ENCODE measurements at places on chromosomes 6 and 20.

- DNase-seq = no peak
Observed at GRCh38 chr6:136994782-136995181, 50.0 kb downstream of the IL20RA start.

DNA sequence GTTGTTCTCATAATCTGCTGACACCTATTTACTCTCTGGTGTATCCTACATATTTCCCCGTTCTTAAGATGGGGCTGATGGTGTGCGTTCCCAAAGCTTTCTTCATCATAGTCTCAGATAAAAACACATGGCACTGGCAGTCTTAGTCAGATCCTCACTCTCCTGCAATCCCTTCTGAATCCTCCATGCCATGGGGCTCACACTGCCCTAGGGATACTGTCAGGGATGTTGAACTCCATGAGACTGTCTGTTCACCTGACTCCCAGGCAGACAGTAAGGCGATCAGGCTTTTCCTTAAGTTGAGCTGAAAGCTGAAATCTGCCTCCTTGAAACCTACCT lies 76.0 kb downstream of the SLX4IP start:
- DNase-seq = peak; percentile 18

GRCh38 chr20:52748990-52749389 lies 223.2 kb upstream of the TSHZ2 start:
- DNase-seq = no peak

- no peak for DNase-seq
Observed at GRCh38 chr6:159254186-159254585, 85.0 kb downstream of the FNDC1 start.

DNA sequence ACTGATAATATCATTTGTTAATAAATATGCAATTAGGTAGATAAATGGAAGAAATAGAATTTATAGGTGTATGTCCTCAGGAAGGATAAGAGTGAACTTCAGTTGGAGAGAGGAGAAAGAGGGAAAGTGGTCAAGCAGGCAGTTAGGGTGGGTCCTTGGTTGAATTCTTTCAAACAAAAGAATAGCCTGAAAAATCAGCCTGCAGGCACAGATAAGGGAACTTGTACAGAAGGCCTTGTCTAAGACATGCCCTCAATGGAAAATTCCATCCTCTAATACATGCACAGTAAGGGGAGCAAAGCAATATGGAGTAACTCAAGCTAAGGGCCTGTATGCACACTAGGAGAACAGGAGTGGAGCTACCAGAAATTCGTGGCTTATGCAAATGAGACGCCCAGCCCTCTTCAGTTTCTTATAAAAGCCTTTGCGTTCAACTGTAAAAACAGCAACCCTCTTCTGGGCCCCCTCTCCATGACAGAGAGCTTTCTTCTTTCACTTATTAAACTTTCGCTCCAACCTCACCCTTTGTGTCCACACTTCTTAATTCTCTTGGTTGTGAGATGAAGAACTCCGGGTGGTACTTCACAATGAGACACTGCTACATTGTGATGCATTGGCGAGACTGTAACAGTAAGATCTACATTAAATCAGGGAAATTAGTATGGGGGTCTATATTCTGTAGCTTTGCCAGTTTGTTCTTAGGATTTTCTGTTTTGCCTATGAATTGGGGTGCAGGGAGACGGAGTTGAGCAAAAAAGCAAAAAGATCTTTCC lies 147.0 kb downstream of the HS3ST5 start:
- no peak for DNase-seq

DNA sequence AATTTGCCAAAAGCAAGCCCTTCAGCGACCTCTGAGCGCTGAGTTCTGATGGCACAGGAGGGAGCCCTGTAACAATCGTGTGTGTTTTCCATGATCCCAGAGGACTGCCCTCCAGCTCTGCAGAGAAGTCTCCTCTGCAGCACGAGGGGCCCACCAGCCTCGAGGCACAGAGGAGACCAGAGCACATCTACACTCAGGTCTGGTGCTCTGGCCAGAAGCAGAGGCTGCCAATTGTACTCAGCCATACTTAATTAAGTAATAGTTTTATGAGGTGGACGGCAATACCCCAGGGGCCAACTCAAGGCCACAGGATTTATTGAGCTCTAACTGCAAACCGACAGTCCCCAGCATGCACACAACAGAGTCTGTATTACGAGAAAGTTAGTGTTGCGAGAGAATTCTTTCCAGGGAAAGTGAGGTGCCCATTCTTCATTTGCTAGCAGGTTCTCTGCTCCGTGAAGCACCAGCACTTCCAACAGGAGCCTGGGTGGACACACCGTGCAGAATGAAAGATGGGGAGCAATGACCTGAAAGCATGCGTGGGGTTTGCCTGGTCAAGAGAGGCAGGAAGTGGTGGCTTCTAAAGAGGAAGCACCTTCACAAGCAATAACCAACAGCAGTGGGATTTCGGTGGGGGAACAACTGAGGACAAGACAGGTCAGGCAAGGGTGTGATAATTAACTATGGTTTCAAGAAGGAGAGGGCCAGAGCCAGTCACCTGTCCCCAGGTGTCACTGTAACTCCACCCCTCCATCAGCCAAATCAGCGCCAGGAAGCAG lies 92.8 kb upstream of the FOXC1 start:
- DNase-seq = no peak

DNA sequence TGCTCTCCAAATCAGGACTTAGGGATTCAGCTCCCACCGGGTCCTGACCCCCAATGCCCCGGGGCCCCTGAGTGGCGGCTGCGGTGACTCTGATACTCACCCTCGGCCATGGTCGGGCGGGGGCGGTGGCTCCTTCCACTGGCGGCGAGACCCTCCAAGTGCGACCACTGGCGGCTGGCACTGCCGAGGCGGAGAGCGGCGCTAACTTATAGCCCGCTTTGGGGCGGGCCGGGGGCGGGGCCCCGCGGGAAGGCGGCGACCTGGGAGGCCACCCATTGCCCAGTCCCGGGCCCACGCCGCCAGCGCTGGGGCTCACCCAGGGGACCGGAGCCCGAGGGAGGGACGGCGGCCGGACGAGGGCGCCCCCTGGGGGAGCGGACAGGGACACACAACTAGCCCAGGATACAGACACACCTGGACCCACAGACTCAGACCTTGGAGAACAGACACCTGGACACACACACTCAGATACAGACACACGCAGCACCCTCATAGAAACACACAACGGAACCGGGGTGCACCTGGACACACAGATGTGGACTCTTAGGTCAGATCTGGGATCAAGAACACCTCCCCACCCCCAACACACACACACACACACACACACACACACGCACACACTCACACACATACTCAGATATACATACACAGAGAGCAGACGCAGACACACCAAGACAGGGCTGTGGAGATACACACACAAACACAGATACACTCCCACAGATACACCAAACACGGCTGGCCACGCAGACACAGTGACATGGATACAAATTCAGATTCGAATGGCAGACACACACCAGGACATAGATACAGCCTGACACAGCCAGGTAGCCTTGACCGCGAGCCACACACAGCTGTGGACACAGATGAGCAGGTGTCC lies at the start of gene TGM2:
TSS of gene TGM2 (minus strand) at position 182 of the 877 bp plus-strand sequence. CDS start at position 110, 72 bp downstream.
- peak; percentile 69 for DNase-seq

GRCh38 chr6:82205930-82206392 lies 41.6 kb downstream of the IBTK start:
- no peak for DNase-seq

DNA sequence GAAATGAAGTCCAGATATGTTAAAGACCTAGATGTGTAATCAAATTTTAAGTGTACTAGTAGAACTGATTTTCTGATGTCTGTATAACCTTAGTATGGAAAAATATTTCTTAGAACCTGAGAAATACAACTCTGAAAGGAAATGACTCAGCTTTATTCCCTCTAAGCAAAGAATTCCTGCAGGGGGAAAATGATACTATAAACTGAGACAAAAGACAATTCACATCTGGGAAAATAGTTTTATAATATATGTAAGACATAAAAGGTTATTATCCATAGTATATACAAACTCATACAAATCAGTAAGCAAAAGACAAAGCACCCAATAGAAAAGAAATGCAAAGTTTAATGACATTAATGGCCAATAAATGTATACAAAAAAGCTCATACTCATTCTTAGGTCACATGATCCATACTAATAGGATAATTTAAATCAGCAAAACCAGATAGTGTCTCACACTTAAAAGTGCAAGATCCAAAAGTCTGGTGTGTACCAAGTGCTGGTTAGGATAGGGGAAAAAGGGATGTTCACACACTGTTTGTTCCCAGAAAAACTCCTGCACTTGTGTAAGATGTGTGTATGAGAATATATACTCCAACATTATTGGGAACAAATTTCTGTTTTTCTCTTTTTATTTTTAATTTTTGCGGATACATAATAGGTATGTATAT lies 22.6 kb downstream of the RNF217 start:
- DNase-seq = no peak

DNA sequence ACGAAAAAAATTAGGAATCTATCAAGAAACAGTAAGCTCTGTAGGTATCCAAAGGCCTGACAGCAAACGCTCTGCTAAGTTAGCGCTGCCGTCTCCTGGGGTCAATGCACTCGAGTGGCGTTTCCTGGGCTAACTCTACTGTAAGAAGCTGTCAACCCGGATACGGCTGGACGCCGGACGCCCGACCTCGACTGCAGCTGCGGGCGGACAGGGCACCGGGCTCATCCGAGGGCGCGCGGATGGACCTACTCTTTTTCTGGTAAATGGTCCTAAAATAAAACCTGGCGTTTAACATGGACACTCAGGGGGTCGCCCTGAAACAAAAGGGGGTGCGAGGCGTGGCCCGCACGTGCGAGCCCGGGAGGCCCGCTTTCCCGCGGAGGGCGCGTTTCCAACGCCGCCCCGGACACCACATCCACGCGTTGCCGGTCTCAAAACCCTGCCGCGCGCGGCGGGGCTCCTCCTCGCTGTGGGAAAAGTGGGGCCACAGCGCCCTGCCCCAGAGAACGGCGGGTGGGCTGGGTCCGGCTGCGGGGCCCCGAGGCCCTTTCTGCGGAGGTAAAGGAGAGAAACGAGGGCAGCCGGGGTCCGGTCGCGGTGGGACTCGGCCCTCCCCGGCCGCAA lies 537 bp downstream of the TCP1 start:
- DNase-seq = no peak

DNA sequence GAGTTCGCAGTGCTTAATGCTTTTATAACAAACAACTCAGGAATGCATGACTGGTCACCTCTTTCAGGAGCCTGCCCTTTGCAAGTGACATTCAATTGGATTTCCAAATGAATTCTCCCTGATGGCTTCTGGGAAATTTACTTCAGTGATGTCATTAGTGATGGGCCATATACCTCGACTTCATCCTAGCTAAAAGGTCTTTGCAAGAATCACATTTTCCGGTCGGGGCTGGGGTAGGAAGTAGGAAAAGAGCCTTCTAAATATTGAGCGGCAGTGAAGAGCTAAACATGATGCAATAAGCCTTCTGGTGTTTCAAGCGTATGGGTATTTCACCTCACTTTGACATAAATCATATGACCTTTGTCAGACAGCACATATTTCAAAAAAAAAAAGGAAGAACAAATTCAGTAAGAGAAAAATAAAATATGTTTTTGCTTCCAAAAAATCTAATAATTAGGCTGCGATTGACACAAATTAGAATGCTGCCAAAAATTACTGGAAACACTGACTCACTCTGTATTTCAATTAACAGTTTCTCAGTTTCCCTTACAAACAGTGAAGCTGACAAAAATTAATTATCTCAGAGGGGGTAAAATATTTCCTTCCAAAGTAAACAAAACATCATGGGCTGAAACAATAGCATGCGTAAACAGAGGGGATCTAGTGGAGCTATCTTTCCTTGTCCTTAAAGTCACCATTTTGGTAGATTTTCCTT lies 39.8 kb downstream of the ADTRP start:
- DNase-seq = no peak

- DNase-seq = no peak
Observed at GRCh38 chr6:80769106-80769505, 662.6 kb downstream of the BCKDHB start.

- no peak for DNase-seq
Observed at GRCh38 chr20:24968278-24968800, 19.3 kb downstream of the CST7 start.

GRCh38 chr6:1584996-1585668 lies 24.6 kb upstream of the FOXC1 start:
- DNase-seq = no peak

- no peak for DNase-seq
Observed at GRCh38 chr6:52510213-52510562, 66.7 kb downstream of the TRAM2 start.

- no peak for DNase-seq
Observed at GRCh38 chr20:3800256-3800877, 4.3 kb downstream of the CDC25B start.

DNA sequence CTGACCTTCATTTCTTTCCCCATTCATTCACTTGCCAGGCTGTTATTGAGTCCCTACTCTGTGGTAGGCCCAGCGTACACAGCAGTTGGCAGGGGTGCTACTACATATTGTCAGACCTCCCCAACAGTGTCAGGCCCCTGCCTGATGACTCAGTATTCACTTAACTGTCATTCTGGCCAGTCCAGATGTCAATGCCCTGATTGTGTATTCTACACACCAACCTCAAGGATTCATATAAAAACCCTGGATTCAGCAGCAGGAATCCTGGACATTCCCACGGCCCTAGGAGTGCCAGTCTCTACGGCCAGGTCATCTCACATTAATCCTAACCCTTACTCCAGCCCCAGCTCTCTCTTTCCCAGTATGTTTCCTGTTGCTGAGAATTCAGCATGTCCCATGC lies 151.5 kb downstream of the TASP1 start:
- DNase-seq = no peak

GRCh38 chr20:34806255-34806654 lies 19.2 kb downstream of the NCOA6 start:
- DNase-seq = no peak

DNA sequence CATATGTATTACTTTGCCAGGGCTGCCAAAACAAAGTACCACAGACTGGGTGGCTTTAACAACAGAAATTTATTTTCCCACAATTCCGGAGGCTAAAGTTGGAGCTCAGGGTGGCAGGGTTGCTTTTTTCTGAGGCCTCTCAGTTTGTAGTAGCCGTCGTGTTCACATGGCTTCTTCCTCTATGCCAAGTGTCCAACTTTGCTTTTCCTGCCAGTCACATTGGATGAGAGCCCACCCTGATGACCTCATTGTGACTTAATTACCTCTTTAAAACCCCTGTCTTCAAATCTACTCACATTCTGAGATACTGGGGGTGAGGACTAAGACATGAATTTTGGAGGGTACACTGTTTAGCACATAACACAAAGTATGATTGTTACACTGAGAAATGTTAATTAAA lies 9.9 kb upstream of the ECT2L start:
- no peak for DNase-seq

- DNase-seq = no peak
Observed at GRCh38 chr6:129567374-129567773, 142.6 kb downstream of the ARHGAP18 start.

DNA sequence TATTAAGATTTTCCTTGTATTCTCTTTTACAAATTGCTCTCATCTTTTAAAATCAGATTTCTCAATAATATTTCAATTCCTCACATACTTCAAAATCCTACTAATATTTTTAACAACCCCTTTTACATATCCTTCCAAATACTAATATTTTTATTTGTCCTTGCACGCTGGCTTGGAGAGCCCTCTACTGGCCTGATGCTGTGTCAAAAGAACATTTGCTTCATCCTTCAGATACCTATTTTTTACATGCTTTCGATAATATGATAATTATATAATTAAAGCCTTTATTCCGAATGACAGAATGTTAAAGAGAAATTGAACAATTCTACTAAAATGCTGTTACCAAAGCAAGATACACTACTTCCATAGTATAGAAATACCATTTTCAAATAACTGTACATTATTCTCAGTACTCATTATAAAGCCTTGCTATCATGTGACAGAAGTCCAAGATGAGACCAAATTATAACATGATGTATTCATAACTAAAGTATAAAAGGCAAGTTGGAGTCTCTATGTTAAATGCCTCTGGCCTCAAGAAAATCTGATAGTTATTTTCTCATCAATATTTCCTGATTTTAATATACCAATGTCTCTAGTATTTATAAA lies 39.0 kb upstream of the PLN start:
- no peak for DNase-seq

GRCh38 chr6:1544000-1544399 lies 65.7 kb upstream of the FOXC1 start:
- DNase-seq = no peak

All from 8988T (cell line).